ENCODE measurements at places on chromosomes 11 and 22.
A peak's percentile ranks its signal among the peaks of the same experiment; 100 is the strongest.

- DNase-seq, result peak; percentile 26
Observed at GRCh38 chr11:116454020-116454645, 318.7 kb downstream of the BUD13 start.

DNA sequence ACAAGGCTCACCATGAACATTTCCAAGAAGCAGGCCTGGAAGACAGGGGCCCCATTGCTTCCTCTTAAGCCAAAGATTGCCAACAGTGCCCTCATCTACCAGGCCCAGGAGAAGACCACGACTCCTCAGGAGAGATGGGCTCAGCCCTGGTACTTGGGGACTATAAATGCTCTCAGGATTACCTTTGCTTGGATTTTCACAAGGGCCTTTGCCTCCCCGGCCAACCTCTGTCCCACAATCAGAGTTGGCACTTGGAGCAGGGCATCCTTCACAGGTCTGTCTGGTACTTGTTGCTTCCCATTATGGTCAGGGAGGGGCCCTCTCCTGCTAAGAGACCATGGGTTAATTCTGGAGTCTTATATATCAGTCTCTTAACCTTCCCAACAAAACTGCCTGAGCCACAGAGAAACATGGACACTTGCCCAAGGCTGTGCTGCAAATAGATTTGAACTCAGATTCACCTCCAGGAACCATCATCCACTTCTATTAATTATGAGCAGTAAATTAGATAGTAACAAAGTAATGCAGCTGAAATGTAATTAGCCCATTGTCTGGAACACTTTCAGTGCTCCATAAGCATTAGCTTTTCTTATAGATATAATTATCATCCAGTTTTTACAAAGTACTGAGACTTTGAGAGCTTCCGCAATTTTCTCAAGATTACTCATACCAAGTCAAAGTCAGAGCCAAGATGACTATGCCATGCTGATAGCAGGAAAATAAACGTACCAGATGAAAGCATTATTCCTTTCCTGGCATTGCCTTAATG, 33.5 kb downstream of the POU2AF3 start:
- DNase-seq, result peak; percentile 65

DNA sequence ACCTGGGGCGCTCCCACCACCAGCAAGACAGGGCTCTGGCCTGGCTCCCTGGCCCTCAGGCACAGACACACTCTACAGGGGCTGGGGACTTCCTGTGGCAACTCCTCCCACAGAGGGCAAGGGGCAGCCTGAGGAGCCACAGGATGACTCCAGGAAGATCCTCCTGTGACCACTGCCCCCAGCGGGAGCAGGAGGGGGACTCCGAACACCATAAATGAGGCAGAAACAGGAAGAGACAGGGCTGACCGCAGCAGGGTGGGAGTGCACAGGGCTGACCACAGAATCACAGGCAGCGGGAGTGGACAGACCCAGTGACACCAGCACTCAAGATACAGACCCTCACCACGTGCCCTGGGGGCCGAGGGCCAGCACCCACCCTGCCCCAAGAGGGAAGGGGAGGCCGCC, 10.8 kb downstream of the ARAP1 start:
- no peak for DNase-seq

DNA sequence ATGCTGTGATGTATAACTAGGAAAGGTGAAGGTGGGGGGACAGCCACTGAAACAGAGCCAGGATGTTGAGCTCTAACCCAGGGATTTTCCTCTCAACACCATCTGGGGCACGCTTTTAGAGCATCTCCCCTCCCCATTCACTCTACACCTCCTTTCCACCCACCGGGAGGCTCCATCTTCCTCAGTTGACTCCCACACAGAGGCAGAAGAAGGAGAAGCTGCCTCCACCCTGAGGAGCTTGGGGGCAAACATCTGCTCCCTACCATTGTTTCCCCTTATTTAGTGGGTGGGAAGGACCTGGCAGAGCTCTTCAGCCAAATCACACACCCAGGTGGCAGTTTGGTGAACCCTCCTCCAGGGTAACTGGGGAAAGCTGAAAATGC, 50.0 kb upstream of the ADA2 start:
- DNase-seq, result no peak

- no peak for DNase-seq
Observed at GRCh38 chr22:30582788-30583545, 8.5 kb upstream of the GAL3ST1 start.

GRCh38 chr11:134761386-134761785, 349.3 kb upstream of the B3GAT1 start:
- no peak for DNase-seq

DNA sequence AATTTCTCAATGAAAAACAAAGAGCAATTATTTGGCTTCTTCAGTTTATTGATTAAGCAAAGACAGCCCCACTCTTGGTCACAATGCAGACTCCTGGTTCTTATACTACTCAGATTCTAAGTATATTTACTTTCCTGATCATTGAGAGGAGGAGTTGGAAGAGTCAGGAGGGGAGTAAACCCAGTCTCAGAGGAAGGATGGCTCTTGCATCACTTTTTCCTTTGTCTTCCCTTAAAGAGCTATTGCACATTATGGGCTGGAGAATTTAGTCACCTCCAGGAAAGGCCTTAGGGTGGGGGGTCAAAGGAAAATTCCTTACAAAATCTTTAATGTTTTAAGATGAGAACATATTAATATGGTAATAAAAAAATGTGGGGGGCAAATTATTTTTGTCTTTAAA, 8.1 kb downstream of the SLC17A6 start:
- no peak for DNase-seq

DNA sequence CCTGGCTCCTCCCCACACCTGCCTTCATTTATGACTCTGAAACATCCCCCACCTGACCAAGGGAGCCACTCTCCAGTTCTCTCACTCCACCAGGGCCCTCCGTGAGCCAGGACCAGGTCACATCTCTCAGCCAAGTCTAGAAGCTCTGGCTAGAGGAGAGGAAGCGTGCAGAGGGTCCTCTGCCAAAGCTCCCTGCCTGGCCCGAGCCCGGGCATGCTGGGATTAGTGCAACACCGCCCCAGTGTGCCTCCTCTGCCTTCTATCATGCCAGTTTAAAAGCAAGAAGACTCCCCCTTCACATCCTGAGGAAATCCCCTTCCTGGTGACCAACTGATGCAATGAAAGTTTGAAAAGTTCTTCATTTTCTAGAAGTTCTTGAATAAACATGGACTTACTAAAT, 23.5 kb downstream of the TP53AIP1 start:
- DNase-seq, result no peak

DNA sequence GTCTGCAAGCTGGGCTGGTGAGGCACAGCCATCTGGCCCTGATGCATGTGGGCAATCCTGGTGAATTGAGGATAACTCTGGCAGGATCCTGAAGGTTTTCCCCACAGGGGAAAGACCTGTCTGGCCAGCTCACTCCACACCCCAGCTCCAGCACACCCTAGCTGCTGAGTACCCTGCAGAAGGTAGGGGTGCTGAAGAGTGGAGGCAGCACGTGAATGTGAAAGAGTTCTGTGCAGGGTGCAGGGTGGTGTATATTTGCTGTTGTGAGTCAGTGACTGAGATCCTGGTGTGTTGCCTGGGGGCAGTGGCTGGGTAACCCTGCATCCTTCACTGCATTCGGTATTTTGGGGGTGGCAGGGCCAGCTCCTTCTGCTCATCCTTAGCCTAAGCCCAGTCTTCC, 22.4 kb downstream of the DGAT2 start:
- DNase-seq, result no peak

DNA sequence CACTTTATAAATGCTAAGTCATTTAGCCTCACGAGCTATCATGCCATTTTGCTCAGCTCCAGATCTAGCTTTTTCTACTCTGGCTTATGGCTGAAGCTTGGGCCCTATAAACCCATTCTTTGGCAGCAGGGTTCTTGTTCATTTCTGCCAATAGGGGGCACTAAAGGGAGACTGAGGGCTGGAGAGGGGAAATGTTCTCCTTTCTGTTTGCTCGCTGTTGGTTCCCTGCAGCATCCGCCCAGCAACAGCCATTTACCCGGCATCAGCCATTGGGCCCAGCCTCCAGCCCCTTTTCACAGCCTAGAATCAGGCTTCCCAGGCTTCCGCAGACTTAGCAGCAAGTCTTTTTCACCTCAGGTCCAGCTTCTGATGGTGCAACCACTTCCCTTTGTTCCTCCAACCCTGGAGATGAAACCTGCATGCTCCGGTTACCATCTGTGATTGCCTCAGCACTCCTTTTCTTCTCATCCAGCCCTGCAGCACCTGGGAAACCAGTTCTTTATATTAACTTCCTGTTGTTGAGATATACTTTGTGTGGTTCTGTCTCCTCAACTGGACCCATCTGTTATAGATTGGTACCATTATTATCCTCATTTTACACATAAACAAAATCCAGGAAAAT, 4.2 kb upstream of the ME3 start:
- no peak for DNase-seq

GRCh38 chr22:37862570-37863325, 13.5 kb downstream of the EIF3L start:
- peak; percentile 55 for DNase-seq

GRCh38 chr22:28989035-28989464, 72.6 kb downstream of the C22orf31 start:
- peak; percentile 35 for DNase-seq

- peak; percentile 92 for DNase-seq
Observed at GRCh38 chr22:18056161-18056666, 21.6 kb upstream of the PEX26 start.

DNA sequence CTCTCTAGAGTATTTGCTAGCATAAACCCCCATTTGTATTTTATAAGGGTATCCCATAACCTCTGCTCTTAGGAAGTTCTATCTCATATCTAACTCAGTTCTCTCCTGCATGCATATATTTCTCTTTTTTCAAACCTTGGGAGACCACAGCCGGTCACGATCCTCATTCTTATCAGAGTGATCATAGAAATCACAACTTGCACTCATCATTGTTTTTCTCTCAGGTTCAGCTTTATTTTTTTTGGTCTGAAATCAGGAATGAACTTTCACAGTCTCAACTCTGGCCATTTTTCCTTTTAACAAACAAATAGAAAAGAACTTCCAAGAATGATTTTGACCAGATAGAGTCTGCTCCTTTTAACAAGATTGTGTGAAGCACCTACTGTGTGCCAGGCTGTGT, 98.6 kb upstream of the BLID start:
- no peak for DNase-seq

DNA sequence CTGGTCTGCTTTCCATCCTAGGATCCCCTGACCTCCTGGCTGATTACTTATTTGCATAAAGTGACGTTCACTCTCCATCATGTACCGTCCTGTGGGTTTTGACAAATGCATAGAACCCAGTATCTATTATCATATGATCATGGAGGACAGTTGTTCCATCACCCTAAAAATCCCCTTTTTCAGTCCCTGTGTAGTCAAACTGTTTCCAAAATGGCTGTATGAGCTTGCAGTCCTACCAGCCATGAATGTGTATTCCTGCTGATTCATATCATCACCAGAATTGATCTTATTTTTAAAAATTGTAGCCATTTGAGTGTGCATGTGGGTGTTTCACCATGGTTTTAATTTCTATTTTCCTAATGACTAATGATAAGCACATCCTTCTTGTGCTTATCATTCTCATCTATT, 108.8 kb downstream of the MPPED1 start:
- DNase-seq, result no peak

DNA sequence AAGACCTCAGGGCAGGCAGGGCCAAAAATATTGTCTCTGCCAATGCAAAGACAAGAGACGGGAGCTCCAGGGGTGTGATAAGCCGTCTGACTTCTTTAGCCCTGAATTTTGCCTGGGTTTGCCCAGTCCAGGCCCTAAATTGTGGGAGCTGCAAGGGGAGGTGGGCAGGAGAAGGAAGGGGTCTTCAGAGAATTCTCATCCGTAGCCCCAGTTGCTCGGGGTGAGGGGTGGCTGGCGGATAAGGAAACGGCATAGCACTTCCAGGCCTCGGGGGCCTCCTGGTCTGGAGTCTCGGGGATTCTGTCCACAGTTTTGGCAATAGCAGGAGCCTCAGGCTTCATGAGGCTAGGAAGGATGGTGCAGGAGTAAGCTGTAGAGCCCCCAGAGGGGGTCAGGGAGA, 7.4 kb downstream of the CD5 start:
- no peak for DNase-seq

GRCh38 chr11:131802440-131803115, 432.2 kb downstream of the NTM start:
- no peak for DNase-seq

DNA sequence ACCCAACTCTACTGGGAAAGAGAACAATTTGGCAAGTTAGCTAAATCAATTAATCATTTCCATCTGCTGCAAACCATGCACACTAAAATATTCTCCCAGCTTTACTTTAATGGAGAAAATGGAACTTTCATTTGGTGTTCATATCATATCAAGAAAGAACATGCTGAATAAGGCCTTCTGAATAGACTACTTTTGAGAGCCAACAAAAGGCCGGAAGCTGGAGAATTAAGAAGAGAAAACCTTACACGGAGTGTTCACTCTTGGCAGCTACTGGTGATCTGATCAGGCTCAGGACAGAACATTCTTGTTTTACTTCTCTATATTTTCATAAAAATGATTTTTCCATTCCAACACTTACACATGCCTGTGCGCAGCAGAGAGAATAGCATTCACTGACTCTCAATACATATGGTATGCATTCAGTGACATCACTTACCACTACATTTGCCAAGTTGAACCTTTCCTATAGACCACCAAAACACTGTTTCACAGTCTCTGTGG, 165.3 kb downstream of the TTC28 start:
- peak; percentile 17 for DNase-seq

- peak; percentile 50 for DNase-seq
Observed at GRCh38 chr11:69022260-69022659, 9.2 kb upstream of the MRGPRF start.

DNA sequence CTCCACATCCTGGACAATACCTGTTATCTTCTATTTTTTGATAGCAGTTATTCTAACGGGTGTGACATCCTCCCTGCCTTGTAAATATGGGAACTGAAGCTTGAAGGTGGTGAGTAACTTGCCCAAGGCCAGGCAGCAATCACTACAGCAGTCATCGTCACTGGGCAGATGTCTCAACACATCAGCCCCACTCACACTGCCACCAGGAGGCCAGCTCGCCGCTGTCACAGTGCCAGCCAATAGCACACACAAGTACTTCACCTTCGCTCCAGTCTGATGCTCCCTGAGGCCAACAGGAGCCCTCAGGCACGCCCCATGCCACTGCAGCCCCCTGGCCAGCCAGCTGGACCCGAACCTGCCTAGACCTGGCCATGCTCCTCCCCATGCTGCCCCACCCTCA, 4.9 kb upstream of the TTLL1 start:
- no peak for DNase-seq

DNA sequence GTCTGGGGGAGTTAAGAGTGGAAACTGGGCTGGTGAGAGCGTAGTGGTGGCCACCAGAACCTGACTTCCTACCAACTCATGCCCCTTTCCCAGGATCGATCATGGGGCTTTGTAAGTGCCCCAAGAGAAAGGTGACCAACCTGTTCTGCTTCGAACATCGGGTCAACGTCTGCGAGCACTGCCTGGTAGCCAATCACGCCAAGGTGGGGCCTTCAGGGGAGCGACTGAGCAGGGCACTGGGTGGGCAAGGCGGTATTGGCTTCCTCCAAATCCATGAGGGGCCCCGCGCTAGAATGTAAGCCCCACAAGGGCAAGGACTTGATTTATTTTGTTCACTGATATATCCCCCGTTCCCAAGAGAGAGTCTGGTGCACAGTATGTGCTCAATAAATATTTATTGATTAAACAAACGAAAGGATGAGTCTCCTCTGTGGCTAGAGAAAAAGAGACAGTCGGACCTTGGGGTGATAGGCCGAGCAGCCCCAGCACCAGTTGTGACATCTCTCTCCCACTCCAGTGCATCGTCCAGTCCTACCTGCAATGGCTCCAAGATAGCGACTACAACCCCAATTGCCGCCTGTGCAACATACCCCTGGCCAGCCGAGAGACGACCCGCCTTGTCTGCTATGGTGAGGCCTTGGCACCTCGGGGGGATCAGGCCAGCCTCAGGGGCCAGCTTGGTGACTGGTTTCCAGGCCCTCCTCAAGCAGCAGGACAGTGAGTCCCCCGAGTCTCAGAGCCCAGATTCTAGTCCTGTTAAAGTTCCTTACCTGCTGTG, 765 bp downstream of the ZFPL1 start:
- DNase-seq, result no peak

Data from fibroblast of mammary gland (primary cell).